Muscle of arm (tissue), 14 donors: ENCODE measurements at places on chromosomes 4 and X.
A peak's percentile ranks its signal among the peaks of the same experiment; 100 is the strongest.

- no peak for DNase-seq
These were observed 32.7 kb upstream of the GLRA2 start for GRCh38 chrX:14496674-14497073.

- DNase-seq = peak; percentile 19
These were observed 29.4 kb downstream of the DTHD1 start for GRCh38 chr4:36310793-36311192.

DNA sequence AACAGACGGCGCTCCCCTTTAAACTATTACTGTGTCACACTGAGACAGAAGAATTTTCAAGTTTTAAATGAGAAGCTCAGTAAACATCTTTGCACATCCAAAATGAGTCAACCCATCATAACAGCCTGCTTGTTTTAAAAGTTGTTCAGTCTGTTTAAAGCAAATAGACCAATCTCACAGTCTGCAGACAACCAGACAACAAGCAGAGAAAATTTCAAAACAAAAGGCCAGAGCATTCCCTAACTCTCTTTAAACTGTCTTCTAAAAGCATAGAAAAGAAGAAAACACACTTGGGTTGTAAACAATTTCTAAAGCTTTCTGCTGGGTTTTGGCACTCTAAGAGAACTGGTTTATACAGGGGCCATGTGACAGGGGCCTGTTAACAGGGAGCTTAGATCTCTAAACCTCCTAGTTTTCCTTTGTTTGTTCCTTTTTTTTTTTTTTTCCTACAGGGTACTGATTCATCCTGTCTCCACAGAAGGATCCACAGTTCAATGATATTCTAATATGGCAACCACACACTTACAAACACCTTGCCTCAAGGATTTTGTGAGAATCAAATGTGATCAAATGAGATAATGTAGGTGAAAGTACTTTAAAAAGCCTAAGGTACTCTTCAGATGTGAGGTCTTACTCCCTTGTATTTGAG is 100.8 kb upstream of the MAML3 start:
- DNase-seq = no peak

DNA sequence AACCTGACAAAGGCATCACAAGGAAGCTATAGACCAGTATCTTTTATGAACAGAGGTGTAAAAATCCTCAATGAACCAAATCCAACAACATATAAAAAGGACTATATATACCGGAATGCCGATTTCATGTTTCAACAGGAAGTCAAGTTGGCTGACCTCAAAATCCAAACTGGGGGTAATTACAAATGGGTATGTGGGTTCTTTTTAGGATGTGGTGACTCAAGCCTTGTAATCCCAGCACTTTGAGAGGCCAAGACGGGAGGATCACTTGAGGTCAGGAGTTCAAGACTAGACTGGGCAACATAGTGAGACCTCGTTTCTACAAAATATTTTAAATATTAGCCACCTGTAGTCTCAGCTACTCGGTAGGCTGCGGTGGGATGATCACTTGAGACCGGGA is 10.4 kb downstream of the PRSS48 start:
- no peak for DNase-seq

DNA sequence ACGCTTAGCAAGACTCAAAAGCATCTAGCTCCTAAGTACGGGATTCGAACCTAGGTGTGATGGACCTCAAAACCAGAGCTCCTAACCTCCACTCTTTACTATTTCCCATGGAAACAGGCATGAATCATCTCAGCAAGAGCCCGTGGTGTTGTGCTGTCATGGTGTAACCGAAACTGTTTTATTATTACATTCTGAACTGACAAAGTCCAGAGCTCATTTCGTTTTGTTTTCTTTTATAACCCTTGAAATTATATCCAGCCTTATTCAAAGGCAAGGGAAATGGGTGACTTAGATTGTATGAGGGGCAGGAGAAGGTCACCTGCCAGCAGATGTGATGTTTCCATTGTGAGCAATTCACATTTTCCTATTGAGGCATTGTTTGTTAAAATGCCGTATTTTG is 301.1 kb downstream of the FRMPD4 start:
- no peak for DNase-seq

GRCh38 chrX:103157496-103158316 is 57.2 kb upstream of the BEX4 start:
- DNase-seq = no peak

GRCh38 chrX:10146346-10146745 is 10.4 kb upstream of the CLCN4 start:
- no peak for DNase-seq

- no peak for DNase-seq
These were observed 1.3 kb upstream of the ZNF732 start for GRCh38 chr4:306551-306961.

GRCh38 chr4:110332483-110332882 is 134.1 kb upstream of the ELOVL6 start:
- no peak for DNase-seq

- DNase-seq = no peak
These were observed 68.8 kb upstream of the GRIA2 start for GRCh38 chr4:157151711-157152110.

GRCh38 chr4:186158021-186158813 is 33.1 kb upstream of the CYP4V2 start:
- DNase-seq = no peak

GRCh38 chrX:147550217-147550616 is 361.5 kb upstream of the FMR1 start:
- DNase-seq = no peak

DNA sequence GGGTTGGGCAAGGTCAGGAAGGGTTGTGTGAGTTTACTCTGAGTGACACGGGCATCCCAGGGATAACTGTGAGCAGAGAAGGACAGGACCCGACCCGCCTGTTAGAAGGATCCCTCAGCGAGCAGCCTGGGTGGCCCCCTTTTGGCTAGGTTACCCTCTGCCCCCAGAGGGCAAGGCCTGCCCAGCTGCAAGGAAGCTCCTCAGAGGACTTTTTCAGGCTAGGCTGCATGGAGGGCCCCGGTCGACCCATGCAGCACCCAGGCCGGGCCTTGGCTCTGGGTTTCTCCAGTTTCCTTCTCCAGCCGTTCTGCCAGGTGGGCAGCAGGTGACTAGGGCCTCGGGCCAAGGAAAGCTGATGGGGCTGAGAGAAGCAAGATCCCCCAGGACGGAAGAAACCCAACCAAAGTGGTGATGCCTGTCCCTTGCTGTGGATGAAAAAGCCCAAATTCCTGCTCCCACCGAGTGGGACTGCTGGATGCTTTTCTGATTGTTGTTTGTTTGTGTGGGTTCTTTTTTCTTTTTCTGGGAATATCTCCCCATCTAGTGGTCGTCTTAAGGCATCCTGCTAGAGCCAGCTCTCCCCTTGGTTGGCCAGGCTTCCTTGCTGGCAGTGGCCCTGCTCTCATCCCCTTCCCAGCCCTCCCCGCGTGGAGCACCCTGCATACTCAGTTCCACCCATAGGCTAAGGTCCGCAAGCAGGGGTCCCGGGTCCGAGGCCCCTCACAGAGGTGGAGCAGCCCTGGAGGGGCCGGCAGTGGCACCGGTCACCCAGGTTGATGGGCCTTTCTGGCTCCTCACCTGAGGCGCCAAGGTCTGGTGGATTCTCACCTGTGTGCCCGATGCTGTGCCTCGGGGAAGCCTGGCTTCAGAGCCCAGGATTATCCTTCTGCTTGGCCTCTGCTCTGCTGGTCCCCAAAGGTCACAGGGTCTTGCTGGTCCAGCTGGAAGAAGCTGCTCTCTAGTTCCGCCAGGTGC is 1.8 kb downstream of the ZFP92 start:
- DNase-seq = no peak

- DNase-seq = no peak
These were observed 52.7 kb downstream of the TBC1D9 start for GRCh38 chr4:140703463-140703862.

DNA sequence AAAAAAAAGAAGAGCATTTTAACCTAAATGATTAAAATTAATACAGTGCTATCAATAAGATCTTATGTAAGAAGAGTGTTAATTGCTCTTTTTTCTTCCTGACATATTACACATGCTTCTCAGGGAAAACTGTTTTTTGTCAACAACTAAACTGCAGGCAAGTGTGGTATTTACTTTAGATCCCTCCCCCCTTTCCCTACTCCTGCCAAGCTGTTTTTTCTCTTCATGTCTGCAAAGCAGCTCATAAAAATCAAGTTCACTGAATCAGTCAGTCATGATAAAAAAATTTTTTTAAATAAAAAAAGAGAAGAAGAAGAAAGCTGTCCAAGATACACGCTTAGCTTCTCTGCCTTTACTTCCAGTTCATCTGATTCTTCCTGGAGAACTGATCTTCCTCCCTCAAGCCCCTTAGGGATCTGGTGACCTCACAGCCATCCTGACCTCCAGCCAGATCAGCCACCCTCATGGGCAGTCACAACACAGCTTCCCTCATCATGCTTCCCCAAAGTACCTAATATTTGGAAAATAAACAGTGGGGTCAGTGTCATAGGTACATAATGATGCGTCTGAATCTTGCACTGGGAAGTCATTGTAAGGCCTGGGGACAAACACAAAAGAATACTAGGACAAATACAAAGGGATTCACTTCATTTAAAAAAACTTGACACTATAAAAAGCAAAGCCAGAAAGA is 87.0 kb downstream of the ZNF827 start:
- no peak for DNase-seq

DNA sequence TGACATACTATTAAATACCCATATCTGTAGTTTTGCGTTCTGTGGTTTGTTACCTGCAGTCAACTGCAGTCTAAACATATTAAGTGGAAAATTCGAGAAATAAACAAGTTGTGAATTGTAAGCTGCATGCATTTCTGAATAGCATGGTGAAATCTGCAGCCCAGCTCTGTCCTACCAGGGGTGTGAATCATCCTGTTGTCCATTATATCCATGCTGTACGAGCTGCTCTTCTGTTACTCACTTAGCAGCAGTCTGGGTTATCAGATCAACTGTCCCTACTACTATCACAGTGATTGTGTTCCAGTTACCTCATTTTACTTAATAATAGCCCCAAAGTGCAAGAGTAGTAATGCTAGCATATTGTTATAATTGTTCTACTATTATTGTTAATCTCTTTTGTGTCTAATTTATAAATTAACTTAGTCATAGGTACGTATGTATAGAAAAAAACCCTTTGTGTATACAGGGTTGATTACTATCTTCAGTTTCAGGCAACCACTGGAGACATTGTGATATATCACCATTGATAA is 173.7 kb upstream of the FAT4 start:
- no peak for DNase-seq

DNA sequence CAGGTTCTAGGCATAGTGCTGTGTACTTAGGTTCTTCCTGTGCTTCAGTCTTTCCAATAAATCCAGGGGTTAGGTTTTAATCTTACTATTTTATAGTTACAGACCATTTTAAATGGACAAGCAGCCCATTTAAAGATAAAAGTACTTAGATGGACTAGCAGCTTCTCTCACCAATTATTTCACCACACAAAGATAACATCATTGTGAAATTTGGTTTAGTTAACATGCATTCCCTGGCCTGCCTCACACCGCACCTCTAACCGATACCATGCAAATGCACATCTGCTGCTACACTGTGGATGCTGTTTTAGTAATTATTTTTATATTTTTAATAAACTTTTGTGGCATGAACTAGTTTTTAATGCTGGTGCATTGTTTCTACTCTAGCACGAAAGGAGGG is 252.6 kb downstream of the RAPGEF2 start:
- no peak for DNase-seq

GRCh38 chr4:15653864-15654592 is 1.1 kb downstream of the FBXL5 start:
- DNase-seq = no peak

DNA sequence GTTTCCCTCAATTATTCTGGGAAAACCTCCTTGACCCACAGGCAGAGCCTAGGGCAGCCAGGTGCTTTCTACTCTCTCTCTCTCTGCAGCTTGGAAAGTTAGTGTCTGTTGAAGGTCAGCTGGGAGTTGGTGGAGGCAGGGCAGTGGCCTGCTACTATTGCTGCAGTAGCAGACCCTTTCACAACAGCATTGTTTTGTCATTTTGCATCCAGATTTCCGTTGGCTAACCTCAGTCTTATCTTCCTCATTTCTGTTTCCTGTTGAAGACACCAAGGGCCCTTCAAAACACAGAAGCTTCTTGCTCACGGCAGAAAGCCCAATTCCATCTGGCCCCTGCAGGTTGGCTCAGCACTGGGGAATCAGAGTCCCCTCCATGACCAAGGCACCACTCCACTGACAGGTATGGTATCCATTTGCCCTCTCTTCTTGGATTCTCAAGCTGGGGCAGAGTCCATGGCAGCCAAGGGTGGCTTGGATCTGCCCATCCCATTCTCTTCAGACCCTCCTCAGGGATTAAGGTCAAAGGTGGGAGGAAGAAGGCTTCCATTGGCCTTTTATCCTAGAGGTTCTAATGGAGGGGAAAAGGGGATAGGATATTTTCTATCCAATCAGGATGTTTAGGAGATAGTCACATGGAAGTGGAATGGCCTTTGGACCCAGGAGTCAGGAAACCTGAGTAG is 24.6 kb downstream of the VSIG4 start:
- peak; percentile 28 for DNase-seq

GRCh38 chrX:69189576-69190371 is 24.5 kb upstream of the PJA1 start:
- peak; percentile 21 for DNase-seq

GRCh38 chr4:114057746-114058145 is 78.3 kb upstream of the ARSJ start:
- DNase-seq = no peak

GRCh38 chr4:33060674-33061542 is 2340.7 kb downstream of the PCDH7 start:
- DNase-seq = no peak

- DNase-seq = no peak
These were observed 24.7 kb downstream of the NAT8L start for GRCh38 chr4:2083826-2084160.

DNA sequence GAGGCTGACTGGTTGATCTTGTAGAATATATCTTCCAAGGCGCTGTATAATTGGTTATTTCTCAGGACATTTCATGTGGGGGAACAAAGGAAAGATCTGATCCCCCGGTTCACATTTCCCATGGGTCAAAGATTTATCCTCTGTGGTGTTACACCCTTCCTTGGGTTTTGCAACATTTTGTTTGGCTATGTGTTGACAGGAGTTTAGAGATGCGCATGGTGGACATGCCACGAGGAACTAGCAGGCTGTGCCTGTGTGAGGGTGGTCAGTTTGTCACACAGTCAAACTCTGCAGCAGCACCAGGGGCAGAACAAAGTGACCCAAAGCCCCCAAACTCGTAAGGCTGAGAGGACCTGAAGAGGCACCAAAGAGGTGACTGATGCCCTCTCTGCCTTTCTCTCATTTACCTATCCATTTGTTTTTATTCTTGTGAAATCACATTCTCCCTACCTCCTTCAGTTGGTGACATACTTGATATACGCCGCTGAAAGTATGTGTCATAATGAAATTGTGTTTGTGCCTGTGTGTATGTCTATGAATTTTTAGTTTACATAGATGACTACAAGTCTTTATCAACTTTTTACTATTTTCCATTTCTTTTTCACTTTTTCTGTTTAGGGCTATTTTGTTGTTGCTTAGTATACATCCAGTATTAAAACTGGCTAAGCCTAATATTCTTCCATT is 164.7 kb downstream of the SPCS3 start:
- no peak for DNase-seq

- no peak for DNase-seq
These were observed 78.3 kb upstream of the STIM2 start for GRCh38 chr4:26782168-26782829.

GRCh38 chr4:77905651-77906263 is 43.1 kb downstream of the MRPL1 start:
- no peak for DNase-seq
